Neuronal stem cell (in vitro differentiated cells): ENCODE measurements at places on chromosomes 12 and 14.

DNA sequence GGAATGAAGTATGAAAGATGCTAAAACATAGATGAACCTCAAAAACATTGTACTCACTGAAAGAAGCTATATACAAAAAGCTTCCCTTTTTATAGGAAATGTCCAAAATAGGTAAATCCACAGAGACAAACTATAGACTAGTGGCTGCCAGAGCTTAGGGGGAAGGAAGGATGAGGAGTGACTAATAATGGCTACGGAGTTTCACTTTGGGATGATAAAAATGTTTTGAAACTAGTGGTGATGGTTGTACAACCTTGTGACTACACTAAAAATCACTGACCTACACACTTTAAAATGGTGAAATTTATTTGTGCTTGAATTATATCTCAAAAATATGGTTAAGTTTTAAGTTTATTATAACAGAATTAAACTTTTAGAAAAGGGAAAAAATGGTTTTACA, 37.1 kb upstream of the AMN1 start:
- DNase-seq: no peak

DNA sequence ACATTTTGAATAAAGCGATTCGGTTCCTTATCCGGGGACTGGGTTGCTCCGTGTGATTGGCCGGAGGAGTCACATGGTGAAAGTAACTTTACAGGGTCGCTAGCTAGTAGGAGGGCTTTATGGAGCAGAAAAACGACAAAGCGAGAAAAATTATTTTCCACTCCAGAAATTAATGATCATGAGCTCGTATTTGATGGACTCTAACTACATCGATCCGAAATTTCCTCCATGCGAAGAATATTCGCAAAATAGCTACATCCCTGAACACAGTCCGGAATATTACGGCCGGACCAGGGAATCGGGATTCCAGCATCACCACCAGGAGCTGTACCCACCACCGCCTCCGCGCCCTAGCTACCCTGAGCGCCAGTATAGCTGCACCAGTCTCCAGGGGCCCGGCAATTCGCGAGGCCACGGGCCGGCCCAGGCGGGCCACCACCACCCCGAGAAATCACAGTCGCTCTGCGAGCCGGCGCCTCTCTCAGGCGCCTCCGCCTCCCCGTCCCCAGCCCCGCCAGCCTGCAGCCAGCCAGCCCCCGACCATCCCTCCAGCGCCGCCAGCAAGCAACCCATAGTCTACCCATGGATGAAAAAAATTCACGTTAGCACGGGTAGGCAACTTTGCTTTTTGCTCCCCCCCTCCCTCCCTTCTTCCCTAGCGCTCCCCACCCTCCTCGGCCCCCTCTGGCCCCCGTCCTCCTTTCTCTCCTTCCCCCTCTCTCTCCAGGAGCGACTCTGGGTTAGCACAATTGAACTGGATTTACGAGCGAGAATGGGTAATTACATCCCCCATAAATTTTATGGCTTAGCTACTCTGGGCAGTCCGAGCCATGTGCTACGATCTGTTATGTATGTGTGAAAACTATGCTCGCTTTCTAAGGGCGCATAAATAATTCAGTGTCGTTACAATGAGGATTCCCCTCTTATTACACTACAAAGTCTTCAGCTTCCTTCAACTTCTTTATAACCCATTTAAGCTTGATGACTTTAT, at the start of gene HOXC4:
TSS of gene HOXC4 (plus strand) at position 85 of the 991 bp plus-strand sequence. CDS start at position 173, 88 bp downstream.
- DNase-seq: no peak

GRCh38 chr12:31853520-31853919, 105.7 kb upstream of the RESF1 start:
- DNase-seq: no peak

DNA sequence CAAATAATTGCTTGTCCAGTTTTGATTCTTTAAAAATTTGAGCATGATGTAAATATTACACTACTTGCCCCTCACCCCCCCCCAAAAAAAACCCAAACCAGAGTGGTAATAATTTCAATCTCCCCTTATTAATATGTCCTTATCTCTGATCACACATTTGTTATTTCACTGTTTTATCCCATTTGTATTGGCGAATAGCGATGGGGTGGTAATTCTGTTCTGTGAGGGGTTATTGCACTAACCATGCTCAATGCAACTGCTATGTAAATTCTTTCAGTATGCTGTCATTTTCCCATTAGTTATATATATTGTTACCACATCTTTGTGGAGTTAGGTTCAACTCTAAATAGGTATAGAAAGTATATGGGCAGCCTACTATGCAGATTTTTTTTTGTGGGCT, 1.1 kb downstream of the RIMKLB start:
- DNase-seq: no peak

DNA sequence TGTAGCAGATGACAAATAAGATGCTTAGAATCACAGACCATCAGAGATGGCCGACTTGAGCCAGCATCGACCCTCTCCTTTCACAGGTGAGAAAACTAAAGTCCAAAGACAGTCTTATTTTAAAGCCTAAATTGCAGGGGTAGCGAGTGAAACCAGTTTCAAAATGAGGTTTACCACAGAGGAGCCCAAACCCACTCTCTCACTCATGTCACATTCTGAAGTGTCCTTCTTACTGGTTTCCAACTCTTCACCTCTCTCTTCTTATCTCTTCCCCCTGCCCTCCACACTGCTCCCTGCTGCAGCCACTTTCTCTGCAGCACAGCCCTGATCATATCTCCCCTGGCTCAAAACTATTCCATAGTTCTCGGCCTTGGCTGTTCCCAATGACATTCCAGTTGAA, 57.0 kb upstream of the NID2 start:
- no peak for DNase-seq
